ENCODE measurements at places on chromosomes 1 and 21.

GRCh38 chr1:87513255-87513654, 184.6 kb downstream of the LMO4 start:
- no peak for DNase-seq

DNA sequence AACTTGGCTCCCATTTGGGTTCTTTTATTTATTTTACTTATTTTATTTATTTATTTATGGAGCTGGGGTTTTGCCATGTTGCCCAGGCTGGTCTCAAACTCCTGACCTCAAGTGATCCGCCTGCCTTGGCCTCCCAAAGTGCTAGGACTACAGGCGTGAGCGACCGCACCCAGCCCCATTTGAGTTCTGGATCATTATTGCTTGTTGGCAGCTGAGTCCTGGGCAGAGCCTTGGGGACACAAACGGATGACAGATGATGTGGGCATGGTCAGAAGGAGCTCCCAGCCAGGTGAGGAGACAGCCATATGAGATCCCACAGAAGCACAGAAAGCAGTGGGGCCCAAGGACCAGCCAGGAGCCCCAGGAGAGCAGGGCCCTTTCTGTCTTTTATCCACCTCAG, 254.0 kb downstream of the MATN1 start:
- no peak for DNase-seq

- no peak for DNase-seq
These were observed 33.1 kb downstream of the THRAP3 start for GRCh38 chr1:36257375-36257767.

DNA sequence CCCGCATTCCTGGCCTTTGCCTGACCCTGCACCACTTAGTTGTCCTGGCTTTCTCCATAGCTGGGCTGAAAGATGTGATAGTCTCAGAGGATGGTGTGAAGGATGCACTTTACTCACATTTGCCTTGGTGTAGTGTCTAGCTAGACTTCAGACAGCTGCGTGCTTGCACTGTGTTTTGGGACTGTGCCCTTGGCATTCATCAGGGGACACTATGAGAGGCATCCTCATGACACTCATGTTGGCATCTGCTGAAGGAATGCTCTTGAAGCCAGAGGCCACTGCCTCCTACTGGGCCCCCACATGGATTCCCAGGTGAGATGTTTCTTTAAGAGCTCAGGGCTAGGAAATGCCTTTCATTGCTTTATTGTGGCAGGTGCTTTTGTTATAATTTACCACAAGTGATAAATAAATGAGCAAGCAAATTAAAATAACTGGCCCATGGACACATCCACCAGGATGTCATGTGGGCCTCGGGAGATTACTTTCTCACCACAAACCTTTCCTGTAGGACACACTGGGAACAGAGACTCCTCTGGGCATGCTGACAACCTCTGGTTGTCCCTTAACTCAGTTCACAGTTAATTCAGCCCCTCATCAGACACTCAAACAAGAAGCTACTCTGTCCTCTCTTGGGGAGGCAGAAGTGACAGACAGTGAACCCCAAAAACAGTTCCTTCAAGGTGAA, 99.4 kb upstream of the SPATA6 start:
- no peak for DNase-seq

- no peak for DNase-seq
These were observed 107.4 kb downstream of the PCBP3 start for GRCh38 chr21:45750936-45751335.

GRCh38 chr1:147246910-147247655, 4.6 kb downstream of the CHD1L start:
- DNase-seq = no peak

- DNase-seq = no peak
These were observed 106.8 kb upstream of the C1orf174 start for GRCh38 chr1:4006676-4007374.

DNA sequence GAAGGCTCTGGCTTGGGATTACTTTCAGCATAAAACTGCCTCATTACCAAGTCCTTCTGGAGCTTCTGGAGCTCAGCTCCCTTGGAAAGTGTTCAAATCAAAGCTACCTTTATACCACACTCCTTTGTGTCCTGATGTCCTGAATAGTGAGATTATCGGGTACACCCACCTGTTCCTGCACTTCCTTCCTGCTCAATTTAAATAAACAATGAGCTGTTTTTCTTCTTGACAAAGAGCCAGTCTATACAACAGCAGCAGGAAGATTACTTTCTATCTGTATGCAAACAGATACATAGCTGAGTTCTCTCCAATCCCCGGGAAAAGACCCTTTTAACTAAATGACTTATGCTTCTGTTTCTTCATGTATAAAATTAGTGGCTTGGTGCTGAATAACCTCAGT, 258.0 kb upstream of the FMN2 start:
- DNase-seq = no peak

GRCh38 chr1:210098356-210098755, 134.2 kb upstream of the SERTAD4 start:
- DNase-seq = no peak

DNA sequence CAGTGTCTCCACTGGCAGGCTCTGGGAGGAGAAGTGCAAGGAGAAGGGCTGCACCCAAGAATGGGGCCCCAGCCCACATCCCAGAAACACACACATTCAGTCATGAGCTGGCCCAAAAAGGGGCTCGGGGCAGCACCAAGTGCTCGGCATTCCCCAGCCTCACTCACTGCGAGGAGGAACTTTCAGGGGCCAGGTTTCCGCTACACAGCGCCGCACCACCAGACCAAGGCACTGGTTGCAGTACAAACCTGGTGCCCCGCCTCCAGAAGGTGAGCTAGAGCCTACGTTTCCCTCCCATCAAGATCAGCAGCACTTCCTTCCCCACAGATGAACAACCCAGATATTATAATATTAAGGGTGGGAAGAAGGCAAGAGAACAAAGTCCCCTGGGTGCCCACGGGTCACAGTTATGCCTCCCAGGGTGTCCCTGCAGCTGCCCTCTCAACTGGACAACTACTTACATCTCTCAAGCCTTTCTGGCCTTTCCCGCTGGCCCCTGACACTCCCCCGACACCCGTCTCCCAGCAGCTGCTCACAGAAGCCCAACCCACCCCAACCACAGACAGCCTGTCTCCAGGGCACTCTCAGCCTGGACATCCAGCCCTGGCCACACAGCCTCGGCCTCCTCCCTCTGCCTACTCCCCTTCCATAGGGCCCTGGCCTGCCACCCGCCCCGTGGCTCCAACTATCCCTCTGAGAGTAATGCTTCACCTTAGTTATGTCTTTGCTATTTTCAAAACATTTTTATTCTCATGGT, 3.8 kb downstream of the PBXIP1 start:
- no peak for DNase-seq

DNA sequence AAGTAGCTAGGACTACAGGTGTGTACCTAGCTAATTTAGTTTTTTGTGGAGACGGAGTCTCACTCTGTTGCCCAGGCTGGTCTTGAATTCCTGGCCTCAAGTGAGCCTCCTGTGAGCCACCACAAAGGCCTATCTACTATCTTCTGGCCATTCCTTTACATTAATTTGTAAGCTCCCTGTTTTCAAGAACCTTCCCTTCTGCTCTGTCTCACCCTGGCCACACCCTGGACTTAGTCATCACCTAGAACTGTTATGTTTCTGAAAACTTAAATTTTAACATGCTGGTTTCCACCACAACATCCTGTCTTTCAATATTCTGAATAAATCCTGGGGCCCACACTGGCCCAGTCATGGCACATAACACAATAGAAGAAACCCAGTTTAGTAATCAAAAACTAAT, 4.9 kb upstream of the B4GALT3 start:
- DNase-seq = no peak

GRCh38 chr1:73593364-73593763, 604.6 kb downstream of the LRRIQ3 start:
- DNase-seq = no peak

DNA sequence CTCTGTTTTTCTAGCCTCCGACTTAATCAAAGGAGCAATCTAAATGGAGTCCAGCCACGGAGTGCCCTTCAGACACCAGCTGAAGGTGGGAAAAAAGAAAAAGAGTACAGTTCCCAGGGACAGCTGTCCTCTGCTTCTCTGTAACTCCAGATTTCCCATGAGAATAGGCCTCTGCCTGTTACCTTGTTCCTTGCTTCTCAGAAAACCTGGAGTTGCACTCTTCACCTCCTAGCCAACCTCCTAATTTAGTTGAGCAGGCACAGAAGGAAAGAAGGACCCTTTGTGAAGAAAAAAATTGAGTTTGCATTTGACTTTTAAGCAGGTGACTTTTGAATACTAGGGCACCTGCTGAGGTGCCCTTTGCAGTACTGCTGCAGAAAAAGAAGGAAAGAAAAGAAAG, 8.3 kb downstream of the BARHL2 start:
- no peak for DNase-seq

DNA sequence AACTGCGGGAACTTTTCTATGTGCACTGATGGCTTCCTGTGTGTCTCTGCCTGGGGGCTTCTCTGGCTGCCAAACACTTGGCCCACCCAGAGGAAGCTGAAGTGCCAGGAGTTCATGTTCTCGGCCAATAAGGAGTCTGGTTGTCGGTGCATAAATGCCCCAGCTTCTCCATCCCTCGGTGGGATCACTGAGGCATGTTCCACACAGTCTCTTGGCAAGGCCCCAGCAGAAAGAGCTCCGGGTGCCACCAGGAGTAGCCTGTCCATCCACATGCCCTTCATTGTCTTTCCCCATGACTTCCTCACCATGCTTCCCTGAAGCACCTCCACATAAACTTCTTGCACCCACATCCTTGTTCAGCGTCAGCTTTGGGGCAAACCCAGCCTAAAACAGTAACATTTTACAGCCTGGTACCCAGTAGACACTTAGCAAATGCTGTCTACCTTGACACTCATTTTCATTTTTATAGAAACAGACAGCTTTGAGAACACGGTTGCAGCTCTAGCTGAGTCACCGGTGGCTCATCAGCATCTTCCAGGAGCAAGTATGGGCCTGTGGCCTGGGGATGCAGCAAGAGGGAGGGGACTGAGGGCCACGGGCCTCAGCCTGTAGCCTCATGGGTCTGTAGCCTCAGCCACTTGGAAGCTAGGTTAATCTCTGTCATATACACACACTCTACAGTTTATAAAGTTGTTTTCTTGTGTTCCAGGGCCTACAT, 14.8 kb upstream of the CDCP2 start:
- DNase-seq = no peak

- DNase-seq = no peak
These were observed 64.4 kb downstream of the MAST2 start for GRCh38 chr1:45867697-45868348.

DNA sequence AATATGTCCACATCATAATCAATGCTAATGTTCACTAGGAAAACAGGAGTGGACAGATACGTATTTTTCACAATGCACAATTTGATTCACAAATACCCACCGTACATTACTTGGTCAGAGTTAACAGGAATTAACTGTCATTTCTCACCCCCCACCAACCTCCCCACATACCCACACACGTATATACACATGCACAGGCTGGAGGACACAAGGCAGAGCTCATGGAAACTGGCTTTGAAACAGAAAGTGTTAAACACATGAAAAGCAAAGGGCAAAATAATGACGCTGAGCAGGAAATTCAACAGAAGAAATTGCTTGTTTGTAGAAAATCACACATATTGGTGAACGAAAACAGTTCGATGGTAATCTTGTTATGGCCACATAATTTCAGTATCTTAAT, 188.4 kb upstream of the DMRTA2 start:
- no peak for DNase-seq

- no peak for DNase-seq
These were observed 27.5 kb downstream of the SLC2A1 start for GRCh38 chr1:42931108-42931539.

- no peak for DNase-seq
These were observed 47.2 kb upstream of the ST6GALNAC3 start for GRCh38 chr1:76027341-76027740.

DNA sequence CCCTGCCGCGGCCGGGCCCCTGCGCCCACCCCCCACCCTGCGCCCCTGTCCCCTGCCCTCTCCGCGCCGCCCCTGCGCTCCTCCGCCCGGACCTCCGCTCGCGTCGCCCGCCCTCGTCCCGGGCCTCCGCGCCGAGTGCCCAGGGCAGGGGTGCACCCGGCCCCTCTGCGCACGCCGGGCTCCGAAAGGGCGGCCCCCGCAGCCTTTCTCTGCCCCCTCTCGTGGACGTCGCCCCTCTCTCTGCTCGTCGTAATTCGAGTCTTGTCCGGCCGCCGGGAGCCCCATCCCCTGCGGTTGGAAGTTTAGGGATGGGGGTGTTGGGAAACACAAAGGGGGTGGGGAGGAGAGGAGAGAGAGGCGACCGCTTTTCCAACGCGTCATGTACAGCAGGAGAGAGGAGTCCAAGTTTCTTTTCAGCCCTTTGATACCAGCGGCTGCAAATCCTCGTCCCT, 407 bp downstream of the GALNT2 start:
- peak; percentile 28 for DNase-seq

DNA sequence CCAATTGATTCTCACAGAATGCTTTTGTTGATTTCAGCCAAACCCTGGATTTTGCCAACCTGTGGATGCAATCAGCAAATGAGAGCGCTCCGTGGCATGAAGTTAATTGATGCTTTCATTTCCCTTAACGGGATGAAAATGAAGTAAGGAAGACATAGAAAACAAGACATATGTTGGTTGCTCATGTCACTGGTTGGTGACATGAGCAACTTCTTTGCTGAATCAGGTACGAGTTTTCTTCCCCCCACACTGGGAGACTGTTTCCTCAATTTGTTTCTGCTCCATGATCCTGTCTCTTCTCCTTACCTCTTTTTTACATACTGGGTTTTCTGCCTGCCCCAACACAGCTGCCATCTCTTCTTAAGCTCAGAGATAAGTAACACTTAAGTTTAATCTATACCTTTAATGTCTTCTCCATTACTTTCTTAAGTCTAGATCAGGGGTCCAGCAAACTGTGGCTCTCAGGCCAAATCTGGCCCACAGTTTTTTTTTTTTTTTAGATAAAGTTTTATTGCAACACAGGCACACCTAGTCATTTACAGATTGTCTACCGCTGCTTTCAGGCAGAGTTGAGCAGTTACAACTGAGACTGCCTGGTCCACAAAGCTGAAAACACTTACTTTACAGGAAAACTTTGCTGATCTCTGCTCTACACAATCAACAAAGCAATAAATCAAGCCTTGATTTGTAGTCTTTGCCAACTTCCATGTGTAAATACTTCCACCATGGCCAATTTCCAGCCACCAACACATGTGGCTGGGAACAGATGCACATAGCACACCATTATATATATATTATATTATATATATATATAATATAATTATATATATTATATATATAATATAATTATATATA, 13.3 kb downstream of the GPR157 start:
- DNase-seq = no peak

DNA sequence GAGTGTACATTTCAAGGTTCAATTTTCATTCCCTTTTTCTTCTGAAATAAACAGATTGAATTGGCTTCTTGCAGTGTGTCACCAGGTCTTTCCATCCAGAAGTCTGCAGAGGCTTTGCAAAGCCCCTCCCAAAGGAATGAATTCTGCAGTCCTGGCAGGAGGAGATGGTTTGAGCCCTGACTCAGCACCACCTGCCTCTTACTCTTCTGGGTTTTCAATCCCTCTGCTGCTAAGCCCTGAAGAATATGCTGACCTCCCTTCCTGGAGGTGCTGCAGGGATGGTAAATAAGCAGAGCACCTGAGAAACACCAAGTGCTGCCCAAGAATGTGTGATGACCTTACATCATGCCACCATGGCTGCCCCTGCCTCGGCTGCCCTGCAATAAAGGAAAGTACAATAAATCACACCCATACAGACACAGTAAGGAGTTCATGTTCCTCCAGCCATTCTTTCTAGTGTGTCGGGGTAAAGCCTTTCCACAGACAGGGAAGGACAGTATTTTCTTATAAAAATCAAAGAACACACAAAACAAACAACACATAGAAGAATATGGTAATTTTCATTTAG, 209.2 kb downstream of the ZNF326 start:
- no peak for DNase-seq

Data from neural crest cell (in vitro differentiated cells).